ENCODE measurements at places on chromosomes 13 and 19.

DNA sequence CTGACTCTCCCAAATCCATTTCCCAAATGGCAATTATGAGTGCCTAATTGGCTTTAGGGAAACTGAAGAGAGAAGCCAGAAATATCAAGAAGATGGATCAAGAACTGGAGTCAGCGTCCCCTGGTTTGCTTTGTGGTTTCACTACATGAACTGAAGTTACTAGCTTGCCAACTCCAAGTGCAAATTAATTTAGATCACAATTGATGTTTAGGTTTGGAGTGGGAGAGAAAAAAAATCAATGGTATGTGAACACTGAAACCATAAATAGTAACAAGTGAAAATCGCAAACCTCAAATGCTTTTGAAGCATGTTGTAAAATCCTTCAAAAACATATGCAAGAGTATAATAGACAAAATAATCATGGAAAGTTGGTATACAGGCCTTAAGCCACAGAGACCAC lies 1528.6 kb upstream of the SLC10A2 start:
- no peak for DNase-seq

GRCh38 chr13:37748913-37749312 lies 120.7 kb downstream of the TRPC4 start:
- no peak for DNase-seq

GRCh38 chr13:19590423-19590822 lies 29.1 kb upstream of the TPTE2 start:
- DNase-seq = no peak

DNA sequence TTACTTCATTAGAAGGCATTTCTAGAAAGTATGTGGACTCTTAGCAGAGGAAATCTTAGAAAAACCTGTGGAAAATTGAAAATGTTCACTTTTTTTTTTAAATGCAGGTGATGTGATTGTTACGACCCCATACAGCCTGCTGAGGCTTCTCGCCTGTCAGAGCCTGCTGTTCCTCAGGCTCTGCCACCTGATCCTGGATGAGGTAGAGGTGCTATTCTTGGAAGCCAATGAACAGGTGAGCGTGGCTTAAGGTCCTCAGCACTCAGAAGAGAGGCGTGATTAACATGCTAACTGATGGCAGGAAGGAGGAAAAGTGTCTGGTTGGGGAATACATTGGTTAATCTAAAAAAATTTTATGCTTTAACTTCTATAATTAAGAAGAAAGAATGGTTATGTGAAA lies 71.4 kb downstream of the SLC7A9 start:
- DNase-seq = no peak

DNA sequence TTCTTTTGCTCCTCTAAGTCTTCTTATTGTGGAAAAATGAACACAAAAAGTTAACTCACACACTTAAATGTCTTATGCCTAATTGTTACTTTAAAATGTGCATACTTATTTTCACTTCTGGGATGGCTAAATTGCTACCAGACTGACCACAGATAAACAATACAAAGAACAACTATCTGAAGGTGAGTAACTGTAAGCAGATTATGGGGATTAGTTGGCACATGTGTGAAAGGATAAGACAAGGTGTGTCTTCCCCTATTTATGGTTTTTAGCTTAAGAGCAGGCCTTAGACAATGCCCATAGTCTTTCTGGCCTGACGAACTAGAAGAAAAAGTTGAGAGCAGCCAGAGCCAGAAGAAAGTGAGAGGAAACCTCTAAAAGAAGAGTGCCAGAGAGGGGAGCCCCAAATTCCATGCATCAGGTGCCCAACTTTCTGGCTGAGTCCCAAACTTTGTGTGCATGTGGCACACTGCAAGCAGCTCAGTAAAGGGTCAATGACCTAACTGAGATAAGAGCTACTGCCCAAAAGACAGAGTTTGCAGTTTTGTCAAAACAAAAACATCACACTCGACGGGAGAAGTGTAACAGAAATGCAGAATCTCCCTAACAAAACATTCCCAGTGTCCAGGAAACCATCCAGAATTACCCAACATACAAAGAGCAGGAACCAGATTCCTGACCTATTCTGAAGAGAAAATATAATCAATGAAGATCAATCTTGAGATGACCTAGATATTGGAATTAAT lies 375.4 kb downstream of the KCNRG start:
- DNase-seq = no peak

DNA sequence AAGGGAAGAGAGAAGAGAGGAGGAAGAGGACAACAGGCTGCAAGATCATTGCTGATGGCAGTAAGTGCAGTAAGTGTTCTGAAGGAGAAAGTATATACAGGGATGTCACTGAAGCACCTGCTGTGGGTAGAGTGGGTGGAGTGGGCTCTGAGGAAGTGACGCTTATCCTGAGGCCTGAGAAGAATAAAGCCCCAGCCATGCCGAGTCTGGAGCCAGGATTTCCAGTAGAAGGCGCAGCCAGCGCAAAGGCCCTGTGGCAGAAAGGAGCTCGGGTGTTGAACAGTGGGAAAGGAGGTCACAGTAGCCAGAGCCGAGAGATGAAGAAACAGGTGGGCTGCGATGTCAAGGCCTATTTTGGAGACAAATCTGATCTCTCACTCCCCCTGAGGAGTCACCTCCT lies 31.8 kb upstream of the ADGRE5 start:
- DNase-seq = no peak

DNA sequence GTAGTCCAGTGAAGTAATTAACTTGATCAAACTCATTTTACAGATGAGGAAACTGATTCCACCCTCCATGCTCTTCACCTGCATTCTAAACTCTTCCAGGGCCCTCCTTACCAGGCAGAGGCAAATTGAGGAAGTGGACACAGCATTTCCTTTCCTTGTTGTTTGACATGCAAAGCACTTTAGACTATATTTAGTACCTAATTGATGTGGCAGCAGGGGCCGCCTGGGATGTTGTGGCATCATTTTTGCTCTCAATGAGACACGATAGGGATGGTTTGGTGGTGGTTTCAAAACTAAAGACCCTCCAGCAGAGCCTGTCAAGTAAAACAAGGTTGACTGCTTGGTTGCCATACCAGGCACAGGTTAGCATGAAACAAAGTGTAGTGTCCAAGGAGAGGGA lies 7.9 kb downstream of the SIPA1L3 start:
- DNase-seq = no peak

GRCh38 chr13:25771202-25771601 lies 280.6 kb downstream of the SHISA2 start:
- no peak for DNase-seq

DNA sequence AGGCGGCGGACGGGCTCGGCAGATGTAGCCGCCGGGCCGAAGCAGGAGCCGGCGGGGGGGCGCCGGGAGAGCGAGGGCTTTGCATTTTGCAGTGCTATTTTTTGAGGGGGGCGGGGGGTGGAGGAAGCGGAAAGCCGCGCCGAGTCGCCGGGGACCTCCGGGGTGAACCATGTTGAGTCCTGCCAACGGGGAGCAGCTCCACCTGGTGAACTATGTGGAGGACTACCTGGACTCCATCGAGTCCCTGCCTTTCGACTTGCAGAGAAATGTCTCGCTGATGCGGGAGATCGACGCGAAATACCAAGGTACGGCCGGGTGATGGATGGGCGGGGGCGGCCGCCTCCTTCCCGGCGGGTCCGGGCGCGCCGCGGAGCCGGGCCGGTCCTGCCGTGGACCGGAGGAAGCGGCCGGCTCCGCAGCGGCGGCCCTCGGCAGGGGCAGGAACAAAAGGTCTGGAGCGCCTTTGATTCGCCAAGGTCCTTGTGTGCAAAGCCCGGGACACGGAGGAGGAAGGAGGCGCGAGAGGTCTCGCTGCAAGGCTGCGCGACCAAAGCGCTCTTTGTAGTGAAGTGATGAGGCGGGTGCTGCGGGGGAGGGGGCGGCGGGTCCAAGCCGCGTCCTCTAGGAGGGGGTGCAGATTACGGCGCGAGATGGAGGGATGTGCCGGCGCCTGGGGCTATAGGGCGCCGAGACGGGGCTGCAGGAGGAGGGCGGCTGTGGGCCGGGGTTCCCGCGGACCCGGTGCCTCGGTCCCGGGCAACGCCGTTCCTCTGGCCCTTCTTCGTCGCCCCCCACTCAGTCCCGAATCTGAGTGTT lies 689 bp downstream of the ING1 start:
- DNase-seq = no peak

- no peak for DNase-seq
Measured at GRCh38 chr13:44257796-44258195, 115.8 kb upstream of the SERP2 start.

- no peak for DNase-seq
Measured at GRCh38 chr13:52452470-52452869, 2.0 kb upstream of the VPS36 start.

DNA sequence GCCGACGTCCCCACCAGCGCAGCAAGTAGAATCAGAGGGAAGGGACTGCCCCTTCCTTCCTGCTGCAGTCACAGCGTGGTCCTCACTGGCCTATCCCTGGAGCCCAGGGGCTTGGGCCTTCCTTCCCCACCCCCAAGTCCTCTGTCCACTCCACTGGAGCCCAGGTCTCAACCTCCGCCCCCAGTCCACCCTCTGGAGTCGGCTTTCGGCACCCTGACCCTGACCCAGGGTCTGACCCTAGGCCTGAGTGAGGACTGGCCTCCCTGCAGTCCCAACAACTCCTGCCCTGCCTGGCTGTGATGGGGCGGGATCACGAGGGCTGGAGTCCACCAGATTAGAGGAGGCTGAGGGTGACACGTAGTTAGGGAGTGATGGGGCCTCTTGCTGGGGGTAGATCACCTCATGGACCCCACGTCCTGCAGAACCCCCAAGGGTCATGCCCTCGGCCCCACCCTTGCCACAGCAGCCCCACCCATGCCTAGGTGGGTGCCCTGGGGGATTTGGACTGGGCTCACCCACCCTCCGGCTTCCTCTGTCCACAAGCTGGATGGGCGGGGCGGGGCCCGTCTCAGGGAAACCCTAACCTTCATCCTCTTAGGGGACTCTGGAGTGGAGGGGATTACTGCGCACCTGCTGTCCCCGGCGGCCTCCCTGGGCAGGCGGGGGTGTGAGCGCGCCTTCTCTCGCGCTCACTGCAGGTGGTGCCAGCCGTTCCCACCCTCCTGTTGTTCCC lies 3.8 kb downstream of the RAX2 start:
- DNase-seq = no peak

GRCh38 chr13:74251778-74252519 lies 117.7 kb upstream of the KLF12 start:
- no peak for DNase-seq

- no peak for DNase-seq
Measured at GRCh38 chr19:29540114-29540513, 14.3 kb downstream of the VSTM2B start.

GRCh38 chr19:17542042-17542441 lies 13.4 kb upstream of the COLGALT1 start:
- no peak for DNase-seq

DNA sequence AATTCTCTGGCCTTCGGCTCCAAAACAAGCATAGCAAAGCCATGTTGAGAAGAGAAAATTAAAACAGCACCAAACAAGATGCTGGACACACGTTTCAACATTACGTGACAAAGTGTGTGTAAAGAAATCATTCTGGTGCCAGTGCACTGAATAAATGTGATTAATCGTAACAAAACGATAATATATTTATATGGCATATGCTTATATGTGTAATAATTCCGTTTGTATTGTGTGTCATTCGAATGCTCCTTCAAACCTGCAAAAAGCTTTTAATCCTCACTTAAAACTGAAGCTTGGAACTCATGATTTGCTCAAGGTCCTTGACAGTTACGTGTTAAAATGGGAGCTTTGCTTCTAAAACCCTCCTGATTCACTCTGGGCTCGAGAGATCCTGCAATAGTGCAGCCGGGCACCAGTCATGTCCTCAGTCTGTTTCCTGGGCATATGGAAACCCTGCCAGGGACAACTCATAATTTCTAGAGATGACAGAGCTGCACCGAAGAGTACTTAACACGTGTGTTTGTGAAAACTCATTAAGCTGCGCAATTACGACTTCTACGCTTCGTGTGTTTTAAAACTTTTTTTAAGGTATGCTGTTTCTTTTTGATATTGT lies 731 bp upstream of the AKAP8L start:
- DNase-seq = no peak

- no peak for DNase-seq
Measured at GRCh38 chr19:52941941-52942385, 18.7 kb upstream of the ZNF888 start.

GRCh38 chr19:51531349-51532315 lies at the start of gene SIGLEC6:
TSS of gene SIGLEC6 (minus strand) at chr19:51531670. CDS start at chr19:51531648, 22 bp downstream.
- no peak for DNase-seq

- no peak for DNase-seq
Measured at GRCh38 chr19:15962319-15962718, 13.5 kb downstream of the OR10H4 start.

DNA sequence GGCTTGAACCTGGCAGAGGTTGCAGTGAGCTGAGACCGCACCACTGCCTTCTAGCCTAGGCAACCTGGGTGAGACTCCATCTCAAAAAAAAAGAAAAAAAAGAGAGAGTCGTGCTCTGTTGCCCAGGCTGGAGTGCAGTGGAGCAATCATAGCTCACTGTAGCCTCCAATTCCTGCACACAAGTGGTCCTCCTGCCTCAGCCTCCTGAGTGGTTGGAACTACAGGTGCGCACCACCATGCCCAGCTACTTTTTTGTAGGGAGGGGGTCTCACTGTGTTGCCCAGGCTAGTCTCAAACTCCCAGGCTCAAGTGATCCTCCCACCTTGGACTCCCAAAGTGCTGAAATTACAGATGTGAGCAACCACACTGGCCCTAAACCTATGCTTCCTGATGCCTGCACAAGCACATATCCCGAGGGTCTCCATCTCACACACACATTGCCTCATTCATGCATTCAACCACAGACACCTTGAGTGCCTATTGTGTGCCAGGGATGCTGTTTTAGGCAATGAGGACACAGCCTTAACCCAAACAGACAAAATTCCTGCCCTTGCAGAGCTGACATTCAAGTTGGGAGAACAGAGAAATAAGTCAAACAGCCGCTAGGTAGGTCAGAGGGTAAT lies 2.2 kb downstream of the ANGPTL6 start:
- DNase-seq = no peak

- DNase-seq = no peak
Measured at GRCh38 chr13:95643936-95644598, 439 bp downstream of the DZIP1 start.

DNA sequence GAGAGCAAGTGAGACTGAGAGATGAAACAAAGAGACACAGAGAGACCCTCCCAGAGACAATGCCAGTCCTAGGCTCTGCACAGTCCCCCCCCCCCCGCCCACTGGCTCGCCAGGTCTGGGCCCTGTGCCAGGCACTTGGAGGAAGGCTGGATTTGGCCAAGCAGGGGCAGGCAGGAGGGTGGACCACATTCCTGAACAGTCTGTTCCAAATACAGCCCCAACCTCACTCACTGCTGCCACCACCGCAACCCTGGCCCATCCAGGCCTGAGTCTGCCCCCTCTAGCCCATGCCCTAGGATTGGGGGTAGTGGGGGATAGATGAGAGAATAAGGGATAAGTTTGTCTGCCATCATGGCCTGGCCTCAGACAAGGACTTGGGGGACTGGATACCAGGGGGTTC lies 19.0 kb downstream of the CYP2F1 start:
- no peak for DNase-seq
